ENCODE measurements at places on chromosomes 11 and 22.

DNA sequence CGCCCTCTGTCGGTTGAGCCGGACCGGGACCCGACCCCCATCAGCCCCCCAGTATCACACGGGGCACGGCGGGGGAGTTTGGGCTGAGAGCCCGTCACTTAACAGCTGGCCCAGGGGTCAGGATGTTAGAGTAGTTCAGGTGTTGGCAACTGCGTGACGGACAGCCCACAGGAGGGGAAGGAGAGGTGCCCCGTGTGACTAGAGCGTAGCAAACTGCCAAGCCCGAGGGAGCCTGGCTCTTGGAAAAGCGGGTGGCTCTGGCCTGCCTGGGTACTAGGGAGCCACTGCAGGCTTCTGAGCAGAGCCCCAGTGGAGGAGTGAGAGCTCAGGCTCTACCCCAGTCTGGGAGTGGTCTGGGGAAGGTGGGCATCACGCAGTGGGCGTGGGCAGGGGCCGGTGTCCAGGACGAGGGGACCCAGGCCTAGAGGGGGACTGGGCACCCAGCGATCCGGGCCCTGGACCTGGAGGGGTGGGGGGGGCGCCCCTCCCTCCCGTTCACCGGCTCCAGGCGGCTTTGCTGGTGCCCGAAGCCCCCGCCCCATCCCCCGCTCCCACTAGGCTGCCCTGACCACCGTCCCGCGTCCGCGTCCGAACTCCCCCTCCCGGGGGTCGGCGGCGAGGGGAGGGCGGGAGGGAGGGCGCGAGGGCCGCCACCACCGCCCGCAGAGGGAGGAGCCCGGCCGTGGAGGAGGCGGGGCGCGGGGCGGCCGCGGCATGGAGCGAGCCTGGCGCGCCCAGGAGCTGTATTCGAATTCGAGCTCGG, 24.4 kb downstream of the SHANK3 start:
- DNase-seq, result no peak

DNA sequence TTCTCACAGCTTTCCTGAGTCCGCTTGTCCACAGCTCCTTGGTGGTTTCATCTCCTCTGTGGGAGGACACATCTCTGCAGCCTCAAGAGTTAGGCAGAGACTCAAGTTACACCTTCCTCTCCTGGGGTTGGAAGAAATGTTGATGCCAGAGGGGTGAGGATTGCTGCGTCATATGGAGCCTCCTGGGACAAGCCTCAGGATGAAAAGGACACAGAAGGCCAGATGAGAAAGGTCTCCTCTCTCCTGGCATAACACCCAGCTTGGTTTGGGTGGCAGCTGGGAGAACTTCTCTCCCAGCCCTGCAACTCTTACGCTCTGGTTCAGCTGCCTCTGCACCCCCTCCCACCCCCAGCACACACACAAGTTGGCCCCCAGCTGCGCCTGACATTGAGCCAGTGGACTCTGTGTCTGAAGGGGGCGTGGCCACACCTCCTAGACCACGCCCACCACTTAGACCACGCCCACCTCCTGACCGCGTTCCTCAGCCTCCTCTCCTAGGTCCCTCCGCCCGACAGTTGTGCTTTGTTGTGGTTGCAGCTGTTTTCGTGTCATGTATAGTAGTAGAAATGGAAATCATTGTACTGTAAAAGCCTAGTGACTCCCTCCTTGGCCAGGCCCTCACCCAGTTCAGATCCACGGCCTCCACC, 11.7 kb downstream of the RASD2 start:
- peak; percentile 68 for DNase-seq

- peak; percentile 52 for DNase-seq
These were observed 49.0 kb downstream of the OR4D9 start for GRCh38 chr11:59560290-59560701.

DNA sequence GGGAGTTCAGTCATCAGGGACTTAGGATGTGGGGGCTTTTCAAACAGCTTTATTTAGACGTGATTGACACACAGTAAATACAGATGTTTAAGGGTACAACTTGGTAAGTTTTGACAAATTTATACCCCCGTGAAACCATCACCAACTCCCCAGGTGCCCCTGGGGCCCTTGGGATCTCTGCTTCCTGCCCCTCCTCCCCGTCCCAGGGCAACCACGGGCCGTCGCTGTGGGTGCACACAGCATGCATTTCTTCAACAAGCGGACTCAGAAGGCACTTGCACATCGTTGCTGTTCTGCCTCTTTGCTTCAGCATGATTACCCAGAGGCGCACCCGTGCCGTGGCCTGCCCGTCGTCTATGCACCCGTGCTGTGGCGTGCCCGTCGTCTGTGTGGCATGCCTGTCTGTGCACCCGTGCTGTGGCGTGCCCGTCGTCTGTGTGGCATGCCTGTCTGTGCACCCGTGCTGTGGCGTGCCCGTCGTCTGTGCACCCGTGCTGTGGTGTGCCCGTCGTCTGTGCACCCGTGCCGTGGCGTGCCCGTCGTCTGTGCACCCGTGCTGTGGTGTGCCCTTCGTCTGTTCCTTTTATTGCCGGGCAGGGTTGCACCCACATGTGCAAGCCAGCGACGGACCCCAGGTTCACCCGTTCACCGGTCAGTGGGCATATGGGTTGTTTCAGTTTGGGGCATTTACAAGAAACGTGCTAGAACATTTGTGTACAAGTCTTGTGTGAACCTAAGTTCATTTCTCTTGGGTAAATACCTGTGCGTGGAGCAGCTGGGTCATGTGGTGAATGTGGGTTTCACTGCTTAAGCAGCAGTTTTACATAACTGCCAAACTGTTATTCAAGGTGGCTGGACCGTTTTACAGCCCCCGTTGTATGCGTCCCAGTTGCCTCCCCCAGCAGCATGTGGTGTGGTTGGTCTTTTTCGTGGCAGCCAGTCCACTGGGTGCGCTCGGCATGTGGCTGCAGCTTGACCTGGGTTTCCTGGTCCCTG, 8.3 kb downstream of the CD81 start:
- DNase-seq, result no peak

GRCh38 chr11:45933846-45934579, 11.6 kb downstream of the LARGE2 start:
- no peak for DNase-seq

DNA sequence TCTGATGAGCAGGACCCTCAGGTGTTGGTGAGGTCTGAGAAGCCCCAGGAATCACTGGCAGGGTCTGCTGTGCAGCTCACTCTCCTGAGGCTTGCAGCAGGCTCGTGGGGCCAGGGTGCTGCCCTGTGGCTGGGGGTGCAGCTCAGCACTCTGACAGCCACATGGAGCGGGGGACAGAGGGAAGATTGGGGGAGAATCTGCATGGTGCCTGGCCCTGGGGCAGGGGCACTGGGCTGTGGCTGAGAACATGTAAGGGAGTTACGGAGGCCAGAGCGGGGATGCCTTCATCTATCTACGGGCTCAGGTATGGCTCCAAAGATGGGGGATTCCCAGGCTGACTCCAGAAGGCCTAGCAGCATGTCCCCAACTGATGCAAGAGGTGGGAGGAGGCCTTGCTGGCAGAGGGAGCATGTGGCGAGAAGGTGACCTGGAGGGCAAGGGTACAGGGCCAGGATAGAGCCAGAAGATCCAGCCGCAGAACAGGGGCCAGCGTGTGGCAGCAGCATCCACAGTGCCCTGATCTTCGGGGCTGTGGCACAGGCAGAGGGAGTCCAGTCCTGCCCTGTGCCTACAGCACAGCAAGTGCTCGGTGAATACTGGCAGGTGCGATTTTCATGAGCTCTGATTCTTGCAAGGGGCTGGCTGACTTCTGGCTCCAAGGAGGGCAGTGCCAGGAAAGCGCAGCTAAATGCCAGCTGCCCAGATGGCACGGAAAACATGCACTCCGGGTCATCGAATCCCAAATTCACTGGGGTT, 184.7 kb downstream of the CTTN start:
- DNase-seq, result no peak

Measured in stimulated activated CD8-positive, alpha-beta memory T cell treated with anti-CD3 and anti-CD28 coated beads, Interleukin-15, amount 100 ng/mL, for 48 hours (primary cell).